ENCODE measurements at places on chromosomes 4 and X. TPM values are rescaled to one million over a fixed set of nuclear protein-coding genes. Genes with fewer than 3 reads are reported as not detected.

GLUD2 gene
- 0.45 TPM for polyA plus RNA-seq

VEGFD gene
- polyA plus RNA-seq: 0.06 TPM

CNGA1 gene
- polyA plus RNA-seq: 0.27 TPM

XK gene
- polyA plus RNA-seq: 0.26 TPM

TMEM47 gene
- 7.9 TPM for polyA plus RNA-seq

CTAG1B gene
- not detected for polyA plus RNA-seq

DRP2 gene
- polyA plus RNA-seq: 0.06 TPM

DNA sequence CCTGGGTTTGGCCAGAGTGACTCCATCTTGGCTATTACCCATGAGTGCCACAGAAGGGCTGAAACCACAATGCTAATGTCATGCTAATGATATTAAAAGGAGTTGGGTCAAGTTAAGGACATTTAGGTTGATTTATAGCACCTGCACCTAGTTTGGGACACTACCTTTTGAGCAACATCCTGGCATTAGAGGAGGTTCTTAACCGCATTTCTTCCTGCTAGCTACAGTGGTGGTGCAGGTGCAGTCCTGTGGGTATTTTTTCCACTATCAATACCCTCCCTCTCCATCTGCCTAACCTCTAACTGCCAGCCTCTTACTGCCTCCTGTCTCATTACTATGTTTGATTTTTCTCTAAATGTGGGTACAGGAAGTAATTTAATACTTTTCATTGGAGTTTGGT lies 1276.1 kb downstream of the FSTL5 start:
- no peak for DNase-seq

DNA sequence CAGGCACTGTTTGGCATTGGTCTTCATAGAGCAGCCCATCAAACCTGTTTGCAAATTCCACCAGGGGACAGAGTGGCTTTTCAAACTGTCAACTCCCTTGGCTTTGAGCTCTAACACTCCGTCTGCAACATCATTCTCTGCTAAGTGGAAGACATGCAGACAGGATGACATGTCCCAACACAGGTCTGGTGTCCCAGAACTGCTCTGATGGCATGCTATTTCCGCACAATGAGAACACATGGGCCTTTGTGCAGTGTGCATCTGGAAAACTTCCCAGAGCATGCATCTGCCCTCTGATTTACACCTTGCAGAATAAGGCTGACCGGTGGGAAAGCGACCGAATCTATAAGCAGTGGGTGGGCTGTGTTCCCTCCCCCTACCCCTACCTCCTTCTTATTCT lies 212.8 kb upstream of the GYPA start:
- DNase-seq: peak; percentile 60

GRCh38 chr4:22739968-22740367 lies 47.2 kb downstream of the GBA3 start:
- DNase-seq: no peak

GRCh38 chr4:148787831-148788477 lies 345.7 kb upstream of the NR3C2 start:
- peak; percentile 68 for DNase-seq

DNA sequence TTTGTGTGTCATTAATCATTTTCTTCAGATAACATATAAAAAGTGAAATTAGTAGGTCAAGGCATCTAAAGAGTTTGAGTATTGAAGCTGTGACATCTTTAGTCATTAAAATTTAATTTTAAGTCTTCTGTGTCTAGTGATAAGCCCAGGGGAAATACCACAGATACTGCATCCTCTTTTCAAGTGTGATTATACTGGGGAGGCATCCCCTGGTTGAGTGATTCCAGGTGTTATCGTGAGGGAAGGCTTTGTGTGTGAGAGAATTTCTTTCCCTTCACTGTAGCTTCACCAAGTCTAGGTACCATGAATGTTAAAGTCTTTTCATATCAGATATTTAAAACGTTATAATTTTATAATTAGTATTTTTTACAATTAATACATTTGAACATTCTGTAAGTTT lies 193.4 kb downstream of the FRAS1 start:
- no peak for DNase-seq

DNA sequence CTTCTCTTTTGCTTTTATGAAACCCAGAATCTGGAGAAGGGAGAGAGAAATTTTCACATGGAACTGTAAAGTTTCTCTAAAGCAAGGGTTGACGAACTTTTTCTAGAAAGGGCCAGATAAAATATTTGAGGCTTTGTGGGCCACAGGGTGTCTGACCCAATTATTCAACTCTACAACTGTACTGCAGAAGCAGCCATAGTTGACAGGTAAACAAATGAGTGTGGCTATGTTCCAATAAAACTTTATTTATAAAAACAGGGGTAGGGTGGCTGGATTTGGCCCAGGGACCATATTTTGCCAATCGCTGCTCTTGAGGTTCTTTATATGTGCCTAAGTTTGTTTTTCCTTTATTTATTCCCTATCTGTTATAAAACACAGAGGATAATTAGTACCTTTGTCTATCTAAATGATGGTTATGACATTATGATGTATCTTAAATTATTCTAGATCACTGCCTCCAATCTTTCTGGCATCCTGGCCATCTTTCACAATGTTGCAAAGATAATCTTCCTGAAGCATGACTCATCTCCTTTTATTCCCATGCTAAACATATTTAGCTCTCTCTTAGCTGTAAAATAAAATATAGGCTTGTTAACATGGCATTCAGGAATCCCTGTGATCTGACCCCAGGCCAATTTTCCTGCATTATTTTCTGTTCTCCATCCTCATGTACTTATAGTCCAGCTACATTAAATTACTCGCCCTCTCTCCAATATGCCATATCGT lies 106.8 kb upstream of the CBLL2 start:
- peak; percentile 16 for DNase-seq

DNA sequence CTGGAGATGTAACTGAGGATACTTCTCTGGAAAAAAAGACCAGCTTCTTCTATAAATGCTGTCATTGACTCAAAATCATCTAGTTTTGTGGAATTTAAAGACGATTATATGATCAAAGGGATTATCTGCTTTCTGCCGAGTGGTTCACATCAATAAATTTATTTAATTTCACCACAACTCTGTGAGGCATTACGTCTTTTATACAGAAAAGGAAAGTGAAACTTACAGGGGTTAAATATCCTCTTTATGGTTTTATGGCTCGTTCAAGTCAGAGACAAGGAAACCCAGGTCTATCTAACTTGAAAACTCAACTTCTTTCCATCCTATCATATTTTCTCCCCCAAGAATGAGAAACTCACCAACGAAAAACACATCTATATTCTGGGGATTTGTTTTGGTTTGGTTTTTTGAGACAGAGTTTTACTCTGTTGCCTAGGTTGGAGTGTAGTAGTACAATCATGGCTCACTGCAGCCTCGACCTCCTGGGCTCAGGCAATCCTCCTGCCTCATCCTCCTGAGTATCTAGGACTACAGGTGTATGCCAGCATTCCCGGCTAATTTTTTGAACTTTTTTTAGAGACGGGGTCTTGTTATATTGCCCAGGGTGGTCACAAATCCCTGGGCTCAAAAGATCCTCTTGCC lies 377.9 kb upstream of the EMCN start:
- DNase-seq: no peak

DNA sequence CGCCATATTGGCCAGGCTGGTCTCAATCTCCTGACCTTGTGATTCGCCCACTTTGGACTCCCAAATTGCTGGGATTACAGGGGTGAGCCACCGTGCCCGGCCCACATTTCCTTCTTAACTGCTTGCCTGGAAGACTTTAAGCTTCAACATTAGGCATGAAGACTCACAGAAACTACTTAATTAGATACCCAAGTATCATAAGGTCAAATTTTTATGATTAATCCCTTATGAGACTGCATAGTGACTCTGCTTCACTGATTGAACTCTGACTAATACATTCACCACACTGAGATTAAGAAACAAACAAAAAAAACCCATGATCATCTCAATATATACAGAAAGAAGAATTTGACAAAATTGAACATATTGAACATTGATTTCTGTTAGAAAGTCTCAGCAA lies 87.4 kb upstream of the KCTD8 start:
- DNase-seq: peak; percentile 50

DNA sequence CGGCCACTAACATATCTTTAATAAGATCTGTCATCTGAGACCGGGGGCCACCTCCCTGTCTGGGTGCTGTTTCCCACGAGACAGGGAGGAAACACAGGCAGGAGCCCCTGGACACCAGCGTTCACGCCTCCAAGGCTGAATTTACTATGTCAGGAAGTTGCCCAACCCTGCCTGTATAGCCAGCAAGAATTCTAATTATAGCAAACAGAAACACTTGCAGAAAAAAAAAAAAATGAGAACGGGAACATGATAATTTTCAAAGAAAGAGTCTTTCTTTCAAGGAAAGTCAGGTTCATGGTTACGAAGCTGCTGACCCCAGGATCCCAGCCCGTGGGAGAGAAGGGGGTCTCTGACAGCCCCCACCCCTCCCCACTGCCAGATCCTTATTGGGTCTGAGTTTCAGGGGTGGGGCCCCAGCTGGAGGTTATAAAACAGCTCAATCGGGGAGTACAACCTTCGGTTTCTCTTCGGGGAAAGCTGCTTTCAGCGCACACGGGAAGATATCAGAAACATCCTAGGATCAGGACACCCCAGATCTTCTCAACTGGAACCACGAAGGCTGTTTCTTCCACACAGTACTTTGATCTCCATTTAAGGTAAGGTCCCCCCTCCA lies at the start of gene IL3RA:
TSS of gene IL3RA (plus strand) at position 455 of the 613 bp plus-strand sequence. CDS start 4,981 bp downstream, outside the sequence.
- no peak for DNase-seq

DNA sequence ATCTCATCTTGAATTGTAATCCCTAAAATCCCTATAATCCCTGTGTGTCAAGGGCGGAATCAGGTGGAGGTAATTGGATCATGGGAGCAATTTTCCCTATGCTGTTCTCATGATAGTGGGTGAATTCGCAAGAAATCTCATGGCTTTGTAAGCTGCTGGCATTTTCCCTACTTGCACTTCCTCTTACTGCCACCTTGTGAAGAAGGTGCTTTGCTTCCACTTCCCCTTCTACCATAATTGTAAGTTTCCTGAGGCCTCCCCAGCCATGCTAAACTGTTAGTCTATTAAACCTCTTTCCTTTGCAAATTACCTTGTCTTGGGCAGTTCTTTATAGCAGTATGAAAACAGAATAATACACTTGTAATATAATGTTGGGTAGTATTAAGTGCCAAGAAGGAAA lies 1087.4 kb upstream of the SLIT2 start:
- DNase-seq: no peak

GRCh38 chr4:12949719-12950490 lies 534.2 kb downstream of the RAB28 start:
- DNase-seq: no peak

- DNase-seq: peak; percentile 9
These were observed 50.9 kb downstream of the USP26 start for GRCh38 chrX:133045986-133046385.

- no peak for DNase-seq
These were observed 128.6 kb upstream of the FTHL17 start for GRCh38 chrX:31200430-31200829.

DNA sequence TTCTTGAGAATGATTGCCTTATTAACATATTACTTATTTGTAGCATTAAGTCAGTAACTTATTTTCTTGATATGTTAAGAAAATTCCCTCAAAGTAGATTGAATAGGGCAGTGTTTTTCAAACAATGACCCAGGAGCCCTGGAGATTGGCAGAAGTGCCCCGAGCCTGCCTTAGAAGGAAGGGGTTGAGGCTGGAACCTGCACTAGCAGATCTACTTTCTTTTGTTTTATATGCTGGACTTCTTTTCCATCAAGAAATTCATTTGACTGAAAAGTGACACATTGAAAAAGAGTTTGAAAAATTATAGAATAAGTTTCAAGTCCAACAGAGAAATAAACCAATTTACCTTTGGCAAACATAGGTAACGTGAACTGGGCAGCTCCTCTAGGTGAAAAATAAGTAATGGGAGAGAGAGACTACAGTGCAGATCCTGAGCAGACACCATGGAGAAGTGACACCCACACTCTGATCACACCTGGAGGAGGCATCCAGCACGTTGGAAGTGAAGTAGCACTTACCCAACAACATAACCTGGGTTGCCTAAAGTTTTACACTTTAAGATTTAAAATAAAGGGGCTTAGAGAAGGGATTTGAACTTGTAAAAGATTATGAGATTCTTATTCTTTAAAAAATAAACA lies 18.6 kb downstream of the ARSJ start:
- no peak for DNase-seq

DNA sequence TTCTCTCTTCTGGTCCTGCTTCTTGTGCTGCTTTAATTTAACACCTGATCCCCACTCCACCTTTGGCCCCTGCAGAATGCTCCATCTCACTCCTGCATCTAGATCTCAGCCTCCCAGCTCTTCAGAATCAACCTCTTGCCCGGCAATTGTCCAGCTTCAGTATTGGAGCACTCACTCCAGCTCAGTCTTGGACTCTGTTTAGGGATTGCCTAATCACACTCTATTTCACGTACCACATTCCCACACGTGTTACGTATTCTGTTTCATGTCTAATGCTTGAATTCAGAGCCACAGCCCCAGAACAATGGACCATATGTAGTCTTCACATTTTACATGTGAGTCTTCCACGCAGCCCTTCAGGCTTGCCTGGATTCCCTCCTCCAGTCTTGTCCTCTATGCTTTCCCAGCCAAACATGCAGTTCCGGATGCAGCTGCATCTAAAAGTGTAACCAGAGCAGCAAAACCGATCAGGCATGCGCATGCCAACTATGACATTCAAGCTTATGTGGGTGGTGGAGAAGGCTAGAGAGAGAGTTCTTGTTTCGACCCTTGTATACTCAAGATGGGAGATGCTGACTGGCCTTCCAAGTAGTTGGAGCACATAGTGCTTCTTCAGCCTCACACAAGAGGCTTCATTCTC lies 105.2 kb upstream of the FAM9A start:
- DNase-seq: no peak

- no peak for DNase-seq
These were observed 21.1 kb downstream of the PIGG start for GRCh38 chr4:519885-520682.

- DNase-seq: no peak
These were observed 186.2 kb downstream of the STIM2 start for GRCh38 chr4:27046851-27047250.

GRCh38 chr4:86775061-86775460 lies 74.1 kb downstream of the SLC10A6 start:
- DNase-seq: no peak

GRCh38 chrX:40179283-40179682 lies 81.5 kb upstream of the BCOR start:
- DNase-seq: no peak

DNA sequence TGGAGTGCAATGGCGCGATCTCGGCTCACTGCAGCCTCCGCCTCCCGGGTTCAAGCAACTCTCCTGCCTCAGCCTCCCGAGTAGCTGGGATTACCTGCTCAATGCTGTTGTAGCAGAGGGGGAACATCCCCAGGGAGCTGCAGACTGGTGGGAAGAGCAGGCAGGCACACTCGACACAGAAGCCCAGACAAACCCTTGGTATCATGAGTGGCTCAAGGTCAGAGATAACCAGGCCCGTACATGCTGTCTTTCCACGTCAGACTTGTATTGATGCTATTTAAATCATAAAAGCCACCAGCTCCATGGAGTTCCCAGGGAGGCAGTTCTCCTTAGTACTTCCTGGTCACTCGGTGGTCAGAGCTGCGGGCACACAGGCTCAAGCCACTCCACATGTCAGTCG lies 33.2 kb downstream of the TRIML2 start:
- no peak for DNase-seq

DNA sequence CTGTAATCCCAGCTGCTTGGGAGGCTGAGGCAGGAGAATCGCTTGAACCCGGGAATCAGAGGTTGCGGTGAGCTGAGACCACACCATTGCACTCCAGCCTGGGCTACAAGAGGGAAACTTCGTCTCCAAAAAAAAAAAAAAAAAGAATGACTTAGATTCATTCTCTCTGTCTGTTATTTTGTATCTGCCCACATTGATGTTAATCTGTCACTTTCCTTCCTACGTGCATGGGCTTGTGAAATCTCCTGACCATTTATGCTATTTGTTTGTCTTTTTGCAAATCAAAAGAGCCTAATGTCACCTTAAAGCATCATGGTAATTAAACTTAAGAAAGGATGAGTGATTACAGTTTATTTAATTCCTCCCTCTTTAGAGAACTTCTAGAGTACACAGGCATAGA lies 27.4 kb downstream of the GAB1 start:
- no peak for DNase-seq
